SIG-M5 (cell line): ENCODE measurements at places on chromosomes 7 and 10.

DNA sequence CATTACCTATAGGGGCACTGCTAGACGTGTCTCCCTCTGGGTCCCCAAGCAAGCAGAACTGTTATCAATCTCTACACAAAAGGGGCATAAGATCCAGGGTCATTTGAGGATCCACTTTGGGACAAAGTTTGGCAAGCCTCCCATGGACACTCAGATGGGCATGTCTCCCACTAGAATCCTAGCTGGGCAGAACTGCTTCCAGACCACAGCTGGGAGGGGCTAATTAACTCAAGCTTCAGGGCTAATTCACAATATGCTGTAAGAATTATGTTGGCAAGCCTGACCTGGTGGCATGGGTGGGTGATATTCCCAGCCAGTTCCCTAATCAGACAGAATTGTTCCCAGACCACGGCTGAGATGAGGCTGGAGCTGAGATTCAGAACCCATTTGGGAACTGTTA, 738.4 kb upstream of the FZD8 start:
- DNase-seq, result no peak

DNA sequence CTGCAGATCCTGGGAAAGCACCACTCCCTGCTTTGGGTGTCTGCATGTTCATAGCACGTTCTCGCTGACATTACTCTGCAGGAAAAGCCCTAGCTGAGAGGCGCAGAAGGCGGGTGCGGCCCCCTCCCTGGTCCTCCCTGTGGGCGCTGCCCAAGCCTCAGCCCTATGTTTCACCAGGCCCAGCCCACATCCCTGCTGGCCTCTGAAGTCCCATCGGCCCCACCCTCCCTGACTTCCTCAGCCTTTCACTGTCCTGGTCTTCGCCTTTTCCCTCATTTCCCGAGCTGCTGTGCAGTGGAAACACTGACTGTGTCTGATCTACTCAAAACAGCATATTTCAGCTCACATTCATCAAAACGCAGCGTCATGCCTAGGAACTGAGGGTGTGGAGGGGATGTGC, 36.3 kb upstream of the DIP2C start:
- DNase-seq, result no peak

DNA sequence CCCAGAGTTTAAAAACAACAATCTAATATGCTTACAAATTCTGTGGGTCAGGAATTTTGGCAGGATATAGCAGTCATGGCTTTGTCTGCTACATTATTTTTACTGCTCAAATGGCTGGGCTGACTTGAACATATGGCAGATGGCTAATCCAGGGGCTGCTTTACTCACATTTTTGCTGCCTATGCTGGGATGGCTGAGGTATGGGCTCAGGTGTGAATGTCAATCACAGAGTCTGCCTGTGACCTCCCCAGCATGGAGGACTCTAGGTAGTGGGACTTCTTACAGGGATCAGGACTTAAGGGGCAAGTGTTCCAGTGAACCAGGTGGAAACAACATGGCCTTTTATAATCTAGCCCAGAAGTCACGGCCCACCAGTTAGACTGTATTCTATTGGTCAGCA, 4.4 kb upstream of the FKBP9 start:
- DNase-seq, result no peak

DNA sequence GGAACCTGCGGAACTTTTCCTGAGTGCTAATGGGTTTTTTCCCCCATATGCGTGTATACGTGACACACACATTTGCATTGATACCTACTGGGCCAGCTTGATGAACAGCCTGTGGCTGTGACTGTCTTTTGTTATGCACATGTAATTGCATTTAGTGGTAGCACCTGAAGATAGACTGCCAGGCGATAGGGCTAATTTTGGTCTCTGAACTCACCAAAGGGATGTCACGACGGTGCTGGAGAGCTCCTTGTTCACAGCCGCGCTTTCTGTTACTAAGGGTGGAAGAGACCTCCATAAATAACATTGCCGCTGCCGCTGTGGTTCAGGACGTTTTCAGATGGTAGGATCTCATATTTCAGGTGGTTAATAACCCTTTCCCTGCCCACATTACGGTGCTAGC, 133.2 kb downstream of the CAMK1D start:
- no peak for DNase-seq
